ENCODE measurements at places on chromosomes 4 and X.

GRCh38 chr4:16278178-16278577 lies 51.9 kb upstream of the TAPT1 start:
- no peak for DNase-seq

GRCh38 chrX:108306086-108306485 lies 132.1 kb downstream of the COL4A6 start:
- no peak for DNase-seq

DNA sequence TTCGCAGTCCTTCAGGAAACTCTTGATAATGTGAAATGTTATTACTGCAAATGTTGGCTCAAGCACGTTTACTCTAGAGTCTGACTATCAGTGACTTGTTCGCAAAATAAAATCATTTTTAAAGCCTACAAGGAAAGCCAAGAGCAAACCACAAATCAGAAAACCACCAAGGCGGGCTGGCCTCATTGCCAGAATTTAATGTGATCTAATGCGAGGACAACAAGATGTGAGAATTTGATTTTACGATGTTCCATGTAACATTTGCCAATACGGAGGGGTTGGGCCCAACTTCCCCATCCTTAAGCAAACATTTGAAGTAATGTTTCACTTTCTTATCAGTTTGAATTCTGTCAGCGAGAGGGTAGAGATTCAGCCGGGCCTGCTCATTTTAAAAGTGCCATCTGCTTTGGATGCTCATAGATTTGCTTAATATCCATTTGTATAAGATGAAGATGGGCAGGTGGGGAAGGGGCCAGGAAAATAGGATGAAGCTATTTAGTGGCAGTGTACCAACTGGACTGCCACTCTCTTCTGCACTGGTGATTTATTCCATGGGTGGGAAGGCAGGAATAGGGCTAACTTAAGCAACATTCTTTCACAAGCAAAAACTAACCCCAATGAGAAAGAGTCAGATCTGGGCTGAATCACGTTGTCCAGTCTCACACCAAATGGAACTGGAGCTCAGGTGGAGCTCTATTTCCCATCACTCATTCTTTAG lies 225.3 kb downstream of the ANAPC10 start:
- no peak for DNase-seq

DNA sequence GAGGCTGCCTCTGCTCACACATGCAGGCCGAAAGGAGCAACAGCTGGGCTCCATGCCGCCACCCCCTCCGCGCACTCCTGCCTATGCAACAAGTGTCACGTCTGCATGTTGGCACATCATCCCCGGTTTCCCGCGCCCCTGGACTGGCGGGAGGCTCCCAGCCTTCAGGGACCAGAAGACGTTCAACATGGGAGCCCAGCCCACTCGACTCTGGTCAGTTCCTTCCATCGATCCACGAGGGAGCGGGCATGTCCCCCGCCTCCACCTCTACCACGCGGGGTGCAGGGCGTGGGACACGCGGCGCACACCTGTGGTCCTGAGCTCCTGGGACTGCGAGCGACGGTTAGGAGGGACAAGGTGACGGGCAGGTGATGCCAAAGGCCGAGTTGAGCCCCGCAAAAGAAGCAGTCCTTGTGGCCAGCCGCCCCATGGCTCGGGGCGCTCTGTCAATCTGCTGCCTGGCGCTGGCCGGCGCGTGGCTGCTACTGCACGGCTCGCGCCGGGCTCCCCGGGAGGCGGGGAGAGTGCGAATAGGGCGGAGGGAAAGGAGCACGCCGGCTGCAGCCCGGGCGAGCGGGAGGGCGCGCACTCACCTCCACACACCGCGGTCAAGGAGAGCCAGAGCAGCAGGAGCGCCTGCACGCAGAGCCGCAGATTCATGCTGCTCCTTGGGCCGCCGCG lies 645 bp downstream of the APLN start:
- no peak for DNase-seq

DNA sequence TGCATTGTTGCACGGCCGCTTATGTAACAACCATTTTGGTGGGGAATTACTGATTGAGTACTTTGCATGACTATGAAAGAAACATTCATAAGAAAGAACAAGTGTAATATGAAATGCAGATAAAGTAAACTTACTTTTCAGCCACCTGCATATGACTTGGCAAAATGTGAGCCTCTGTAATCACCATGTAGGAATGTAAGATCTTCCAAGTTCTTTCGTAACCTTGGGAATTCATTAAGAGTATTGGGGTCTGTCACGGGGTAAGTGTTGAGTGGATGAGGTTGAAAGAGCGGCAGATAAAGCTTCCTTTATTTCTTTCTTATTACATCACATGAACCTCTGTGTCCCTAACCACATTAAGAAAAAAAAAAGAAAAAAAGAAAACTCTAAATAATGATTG lies 348.5 kb upstream of the NR3C2 start:
- DNase-seq = no peak

DNA sequence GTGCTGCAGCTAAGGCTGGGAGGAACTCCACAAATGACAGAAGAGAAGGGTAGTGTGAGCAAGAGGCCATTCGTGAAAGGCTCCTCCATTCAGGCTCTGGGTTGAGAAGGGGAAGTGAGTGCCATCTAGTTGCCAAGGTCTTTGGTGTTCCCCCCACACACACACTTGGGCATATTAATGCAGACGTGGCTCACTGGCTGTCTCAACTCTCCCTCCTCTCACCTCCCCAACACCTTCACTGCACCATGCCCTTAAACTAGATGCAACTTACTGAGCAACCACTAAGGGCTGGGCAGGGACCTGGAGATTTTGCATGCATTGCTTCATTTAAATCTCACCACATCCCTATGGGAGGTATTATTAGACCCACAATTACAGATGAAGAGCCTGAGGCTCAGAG lies 8.7 kb downstream of the CLRN2 start:
- DNase-seq = no peak

GRCh38 chr4:152663203-152664066 lies 16.4 kb downstream of the TMEM154 start:
- no peak for DNase-seq

DNA sequence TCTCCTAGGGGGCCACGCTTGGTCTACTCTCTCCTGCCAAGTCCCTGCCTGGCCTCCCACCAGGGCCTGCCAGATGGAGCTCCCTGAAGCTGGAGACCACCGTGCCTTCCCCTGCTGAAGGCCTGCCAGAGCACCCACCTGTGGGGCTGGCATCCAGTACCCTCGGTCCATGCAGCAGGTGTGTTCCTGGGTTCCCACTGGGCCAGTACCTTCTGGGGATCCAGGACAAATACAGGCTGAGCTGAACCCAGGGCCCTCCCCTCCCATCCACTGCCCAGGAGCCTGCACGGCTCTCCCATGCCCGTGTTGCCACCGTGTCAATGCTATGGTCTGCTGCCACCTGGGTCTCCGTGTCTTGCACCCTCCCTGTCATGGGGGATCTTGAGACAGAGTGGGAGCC lies 68.8 kb downstream of the ABLIM2 start:
- no peak for DNase-seq

Measured in SHP77 treated with DMSO at 0.1 percent for 48 hours (cell line).